ENCODE measurements at places on chromosomes 1 and 21. TPM values are rescaled to one million over a fixed set of nuclear protein-coding genes. Genes with fewer than 3 reads are reported as not detected.

Gene PSMB4
- total RNA-seq: 1,049 TPM

Gene C1orf185
- not detected for total RNA-seq

Gene KRTAP19-1
- 0.34 TPM for total RNA-seq

Gene CASP9
- 17.1 TPM for total RNA-seq

- no peak for DNase-seq
Observed at GRCh38 chr1:234913771-234914170, 214.9 kb downstream of the TOMM20 start.

GRCh38 chr21:27366646-27367235 lies 399.9 kb upstream of the ADAMTS5 start:
- no peak for DNase-seq

Data from SK-MEL-5 (cell line).